ENCODE measurements at places on chromosomes 3 and 15. TPM values are rescaled to one million over a fixed set of nuclear protein-coding genes. Genes with fewer than 3 reads are reported as not detected.

The FMN1 gene
- 2.0 TPM for total RNA-seq

DNA sequence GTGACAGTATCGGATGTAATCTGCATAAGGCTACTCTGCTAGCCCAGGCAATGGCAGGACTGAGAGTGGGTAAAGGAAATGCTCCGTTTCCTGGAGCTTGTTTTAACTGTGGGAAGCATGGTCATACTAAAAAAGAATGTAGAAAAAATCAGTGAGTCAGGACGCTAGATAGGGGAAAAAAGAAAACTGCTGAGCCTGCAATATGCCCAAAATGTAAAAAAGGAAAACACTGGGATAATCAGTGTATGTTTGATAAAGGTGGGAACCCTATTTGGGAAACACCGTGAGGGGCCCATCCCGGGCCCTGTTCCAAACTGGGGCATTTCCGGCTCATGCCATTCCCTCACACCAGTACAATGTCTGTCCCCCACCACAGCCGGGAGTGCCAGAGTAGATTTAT is 775.8 kb downstream of the ZPLD1 start:
- no peak overlapping the region for H3K27ac ChIP-seq
- no peaks in the 10 kb centered on the region for H3K27me3 ChIP-seq
- no peaks in the 10 kb centered on the region for H3K4me1 ChIP-seq
- DNase-seq = no peak
- H3K36me3 ChIP-seq = no peaks in the 10 kb centered on the region
- H3K4me3 ChIP-seq = no peak overlapping the region

DNA sequence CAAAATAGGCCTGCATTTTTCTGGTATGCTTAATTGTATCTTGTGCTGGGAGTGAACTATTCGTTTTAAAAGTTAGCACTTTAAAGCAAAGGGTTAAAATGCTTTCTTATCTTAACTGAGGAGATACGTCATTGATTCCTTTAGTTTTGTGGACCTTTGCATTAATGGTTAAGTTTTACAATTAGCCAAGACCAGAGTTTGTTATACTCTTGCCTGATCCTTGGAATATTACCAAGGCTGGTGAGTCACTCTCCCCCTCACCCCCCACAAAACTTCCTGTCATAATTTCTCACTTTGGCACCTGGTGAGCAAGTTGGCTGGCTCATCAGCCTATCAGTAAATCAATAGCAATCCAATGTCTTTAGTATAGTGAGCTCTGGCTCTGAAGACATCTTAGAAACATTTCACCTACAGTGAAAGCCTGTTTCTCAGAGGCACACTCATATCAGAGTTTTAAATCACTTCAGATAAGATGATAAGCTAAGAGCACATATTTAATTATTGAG is 26.7 kb downstream of the SLC2A2 start:
- peaks cover 61% of the 10 kb centered on the region for H3K4me1 ChIP-seq
- DNase-seq = peak; percentile 64
- H3K4me3 ChIP-seq = no peak overlapping the region
- H3K27ac ChIP-seq = peak overlapping the region; percentile 44

- peaks cover 5% of the 10 kb centered on the region for H3K4me1 ChIP-seq
- no peak overlapping the region for H3K4me3 ChIP-seq
- DNase-seq = no peak
- peaks cover 10% of the 10 kb centered on the region for H3K27me3 ChIP-seq
- H3K36me3 ChIP-seq = no peaks in the 10 kb centered on the region
- no peak overlapping the region for H3K27ac ChIP-seq
Measured at GRCh38 chr3:44020143-44020542, 221.5 kb upstream of the TOPAZ1 start.

DNA sequence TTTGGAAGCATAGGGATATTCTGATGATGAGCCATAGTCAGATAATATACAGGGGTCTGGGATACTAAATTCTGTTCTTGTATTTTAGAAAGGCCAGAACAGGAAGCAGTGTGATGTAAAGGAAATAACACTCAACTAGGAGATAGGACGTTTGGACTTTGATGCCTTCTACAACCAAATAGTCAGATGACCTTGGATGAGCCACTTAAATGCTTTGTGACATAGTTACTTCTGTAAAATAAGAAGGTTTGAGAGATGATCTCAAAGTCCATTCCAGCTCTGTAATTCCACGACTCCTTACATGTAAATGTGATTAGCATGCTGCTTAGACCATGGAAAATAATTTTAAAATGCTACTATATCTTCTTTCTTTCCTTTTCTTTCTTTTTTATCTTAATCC is 29.5 kb upstream of the CCDC54 start:
- H3K27ac ChIP-seq = no peak overlapping the region
- no peaks in the 10 kb centered on the region for H3K27me3 ChIP-seq
- H3K4me3 ChIP-seq = no peak overlapping the region
- no peak for DNase-seq
- H3K36me3 ChIP-seq = no peaks in the 10 kb centered on the region
